ENCODE measurements at places on chromosomes 16 and 17.

DNA sequence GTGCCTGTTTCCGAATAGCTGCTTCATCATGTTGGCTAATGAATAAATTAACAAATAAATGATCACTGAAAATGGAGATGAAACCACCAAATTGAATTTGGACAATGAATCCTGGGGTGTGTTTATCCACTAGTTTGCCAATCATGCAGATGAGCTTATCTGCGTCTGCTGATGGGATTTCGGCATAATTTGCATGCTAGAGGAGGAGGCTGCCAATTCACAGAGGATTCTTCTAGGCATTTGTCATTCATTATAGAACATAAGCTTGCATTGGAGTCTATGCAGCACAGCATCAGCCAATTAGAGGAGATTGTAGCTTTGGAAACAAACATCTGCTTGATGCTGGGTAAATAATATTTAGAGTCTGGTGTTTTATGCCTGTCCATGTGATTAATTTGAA, 123.1 kb downstream of the NPIPB5 start:
- DNase-seq: no peak

- no peak for DNase-seq
Measured at GRCh38 chr16:78240459-78241222, 141.2 kb downstream of the WWOX start.

GRCh38 chr16:582614-583331, 7.1 kb upstream of the RAB40C start:
- no peak for DNase-seq

- no peak for DNase-seq
Measured at GRCh38 chr17:18144855-18145254, 36.3 kb downstream of the MYO15A start.

- DNase-seq: peak; percentile 90
Measured at GRCh38 chr17:47889734-47890529, 6.1 kb upstream of the SP2 start.

DNA sequence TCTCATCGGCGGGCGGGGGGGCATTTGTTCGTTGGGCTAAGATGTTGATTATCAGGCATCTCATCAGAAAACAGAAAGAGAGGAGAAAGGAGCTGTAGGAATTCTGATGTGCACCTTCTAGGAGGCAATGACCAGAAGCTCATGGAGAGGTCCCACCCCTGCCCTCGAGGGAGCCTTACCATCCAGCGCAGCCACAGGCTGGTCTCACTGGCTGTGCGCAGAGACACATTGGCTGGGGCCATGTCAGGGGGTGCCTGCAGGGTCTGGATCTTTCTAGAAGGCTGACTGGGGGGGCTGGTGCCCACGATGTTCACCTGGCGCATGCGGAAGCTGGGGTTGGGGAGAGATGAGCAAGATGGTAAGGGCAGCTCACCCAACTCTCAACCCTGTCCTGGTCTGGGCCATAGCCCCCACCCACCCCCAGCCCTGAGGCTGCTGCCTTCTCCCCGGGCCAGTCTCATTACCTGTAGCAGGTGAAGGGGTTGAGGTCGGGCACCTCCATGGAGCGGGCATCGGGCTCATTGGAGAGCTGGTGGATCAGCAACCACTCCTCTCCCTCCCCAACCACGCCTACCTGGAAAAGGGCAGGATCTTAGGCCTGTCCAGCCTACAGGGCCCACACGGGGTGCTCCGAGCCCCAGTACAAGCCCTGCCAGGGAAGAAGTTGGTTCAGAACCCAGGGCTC, 86.2 kb upstream of the CDC42EP4 start:
- no peak for DNase-seq

DNA sequence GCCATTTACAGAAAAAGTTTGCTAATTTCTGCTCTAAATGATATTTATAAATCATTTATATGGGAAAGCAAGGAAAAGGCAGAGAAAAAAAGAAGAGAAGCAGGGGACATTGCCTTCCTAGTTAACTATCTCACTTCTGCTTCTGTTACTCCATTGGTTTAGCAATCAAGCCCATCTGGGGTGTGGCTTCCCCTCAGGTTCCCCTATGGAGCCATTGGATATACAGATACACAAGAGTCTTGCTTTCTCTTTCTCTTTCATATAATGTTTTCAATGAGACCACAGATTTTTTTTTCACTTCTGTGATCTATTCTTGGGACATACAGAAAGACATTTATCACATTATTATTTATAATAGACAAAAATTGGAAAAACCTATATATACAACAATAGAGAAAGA, 105.6 kb upstream of the TOM1L1 start:
- no peak for DNase-seq

DNA sequence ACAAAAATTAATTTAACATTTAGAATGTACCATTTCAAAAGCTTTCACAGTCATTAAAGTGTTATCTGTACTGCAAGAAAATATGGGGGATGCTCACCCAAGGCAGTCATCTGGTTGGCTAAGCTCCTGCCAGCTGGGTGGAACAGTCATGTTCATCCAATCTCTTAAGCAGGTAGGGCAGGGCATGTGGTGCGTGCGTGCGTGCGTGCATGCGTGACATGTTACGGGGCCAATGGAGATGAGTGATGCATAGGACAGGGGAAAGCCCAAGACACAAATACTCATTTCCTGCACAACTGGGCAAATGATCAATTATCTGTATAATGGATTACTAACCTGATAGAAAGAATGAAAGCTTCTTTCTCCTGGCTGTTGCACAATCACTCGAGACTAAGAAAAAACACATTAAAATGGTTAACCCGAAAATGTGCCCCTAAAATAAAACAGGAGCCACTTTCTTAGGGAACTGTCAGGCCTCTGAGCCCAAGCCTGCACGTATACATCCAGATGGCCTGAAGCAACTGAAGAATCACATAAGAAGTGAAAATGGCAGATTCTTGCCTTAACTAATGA, 104.4 kb downstream of the MYO1D start:
- no peak for DNase-seq

- DNase-seq: no peak
Measured at GRCh38 chr17:58391302-58391984, 25.9 kb downstream of the RNF43 start.

GRCh38 chr17:45248132-45248957, 13.5 kb downstream of the SPATA32 start:
- DNase-seq: peak; percentile 65

DNA sequence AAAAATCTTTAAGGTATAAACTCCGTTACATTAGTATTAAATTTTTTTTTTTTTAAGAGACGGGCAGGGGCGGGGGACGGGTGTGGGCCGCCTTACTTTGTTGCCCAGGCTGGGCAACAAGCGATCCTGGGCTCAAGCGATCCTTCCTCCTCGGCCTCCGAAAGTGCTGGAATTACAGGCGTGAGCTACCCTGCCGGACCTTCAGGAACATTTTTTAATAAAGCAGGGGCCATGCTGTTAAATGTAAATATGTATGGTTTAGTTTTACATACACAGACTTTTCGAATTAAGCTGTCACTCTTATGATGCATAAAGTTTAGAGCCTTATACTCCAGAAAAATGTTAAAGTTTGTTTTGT, 2.4 kb downstream of the PPM1D start:
- DNase-seq: no peak

GRCh38 chr17:78278139-78278741, 46.8 kb downstream of the TMEM235 start:
- no peak for DNase-seq

DNA sequence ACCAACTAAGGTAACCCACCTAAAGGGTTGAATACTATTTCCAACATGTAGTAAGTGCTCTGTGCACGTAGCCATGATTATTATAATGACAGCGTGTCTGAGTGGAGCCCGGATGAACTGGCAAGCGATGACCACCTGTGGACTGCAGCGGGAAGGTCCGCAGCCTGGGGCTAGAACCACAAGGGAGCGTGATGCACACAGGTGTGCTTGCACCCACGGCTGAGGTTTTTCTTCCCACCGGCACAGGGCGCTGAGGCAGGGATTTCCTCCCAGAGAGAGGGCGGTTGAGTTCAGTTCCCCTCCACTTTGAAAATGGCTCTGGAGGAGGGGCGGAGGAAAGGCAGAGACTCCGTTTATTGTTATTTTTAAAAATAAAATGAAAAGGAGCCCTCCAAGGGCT, 221.7 kb upstream of the HSBP1 start:
- no peak for DNase-seq

DNA sequence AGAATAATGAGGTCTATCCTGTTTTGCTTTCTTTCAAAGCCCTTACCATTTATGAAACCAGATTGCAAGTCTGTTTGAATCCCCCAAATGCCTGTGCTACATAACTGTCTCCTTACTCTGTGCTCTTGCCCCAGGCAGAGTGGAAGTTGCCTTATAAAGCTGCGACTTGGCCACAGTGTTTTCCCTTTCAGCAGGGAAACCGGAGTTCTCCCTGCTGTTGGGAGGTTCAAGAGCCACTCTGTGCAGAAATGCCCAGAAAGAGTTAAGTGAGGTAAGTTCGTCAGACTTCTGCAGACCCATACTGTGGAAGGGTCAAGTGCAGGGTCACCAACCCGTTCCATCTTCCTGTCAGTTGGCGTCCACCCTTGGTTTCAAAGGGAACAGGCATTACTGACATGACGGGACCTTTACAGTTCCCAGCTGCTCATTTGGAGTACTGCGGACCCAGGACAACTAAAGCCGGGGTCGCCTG, 508.9 kb downstream of the WWOX start:
- no peak for DNase-seq

DNA sequence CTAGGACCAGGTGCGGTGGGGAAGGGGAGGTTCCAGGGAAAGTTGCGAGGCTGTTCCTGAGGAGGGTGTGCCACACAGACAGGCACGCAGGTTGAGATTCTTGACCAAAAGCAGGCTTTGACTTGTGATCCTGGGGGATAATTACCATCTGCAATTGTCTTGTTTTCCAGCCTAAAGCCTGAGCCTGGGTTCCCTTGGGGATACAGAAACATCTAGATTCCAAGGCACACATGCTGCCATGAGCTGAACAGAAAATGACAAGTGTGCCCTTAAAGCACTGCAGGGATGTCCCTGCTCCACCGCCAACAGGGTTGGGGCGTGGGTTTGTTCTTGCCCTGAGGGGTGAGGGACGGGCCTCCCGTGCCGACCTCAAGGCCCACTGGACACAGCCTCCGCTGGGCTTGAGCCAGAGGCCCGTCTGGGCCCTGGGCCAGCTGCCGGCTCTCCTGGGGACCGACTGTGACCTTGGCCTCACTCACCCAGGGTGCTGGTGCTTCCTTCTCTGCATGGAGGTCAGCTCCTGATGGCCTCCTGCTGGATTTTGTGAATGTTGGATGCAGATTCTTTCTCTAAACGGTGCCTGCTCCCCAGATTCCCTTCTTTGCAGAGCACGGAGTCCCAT, 14.0 kb downstream of the CA5A start:
- DNase-seq: no peak

GRCh38 chr17:64120159-64120810, 9.7 kb downstream of the ERN1 start:
- DNase-seq: no peak

DNA sequence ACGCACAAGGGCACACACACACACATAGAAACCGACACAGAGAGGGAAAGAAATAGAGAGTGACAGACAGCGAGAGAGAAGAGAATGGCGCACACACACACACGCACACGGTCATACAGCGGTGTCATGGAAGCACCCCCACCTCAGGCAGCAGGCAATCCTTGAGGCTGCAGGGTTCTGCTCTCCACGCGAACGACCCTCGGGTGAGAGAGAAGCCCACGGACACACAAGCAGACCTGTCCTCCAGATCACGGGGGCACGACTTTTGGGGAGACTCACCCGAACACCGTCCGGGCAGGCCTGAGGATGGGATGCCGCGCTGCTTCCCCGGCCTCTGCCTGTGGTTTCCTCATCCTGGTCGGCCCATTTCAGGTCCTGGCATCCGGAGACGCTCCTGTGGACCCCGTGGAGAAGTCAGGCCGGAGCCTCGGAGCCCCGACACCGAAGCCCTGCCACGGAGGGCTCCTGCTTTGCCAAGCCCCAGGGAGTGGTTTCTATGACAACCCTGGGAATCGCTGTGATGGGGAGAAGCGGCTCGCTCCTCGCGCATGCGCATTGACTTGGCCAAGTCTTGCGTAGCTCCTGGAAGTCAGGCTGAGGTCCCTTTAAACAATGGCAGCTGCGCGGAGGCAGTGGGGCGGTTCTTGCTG, 118.2 kb upstream of the KCNJ18 start:
- peak; percentile 4 for DNase-seq

DNA sequence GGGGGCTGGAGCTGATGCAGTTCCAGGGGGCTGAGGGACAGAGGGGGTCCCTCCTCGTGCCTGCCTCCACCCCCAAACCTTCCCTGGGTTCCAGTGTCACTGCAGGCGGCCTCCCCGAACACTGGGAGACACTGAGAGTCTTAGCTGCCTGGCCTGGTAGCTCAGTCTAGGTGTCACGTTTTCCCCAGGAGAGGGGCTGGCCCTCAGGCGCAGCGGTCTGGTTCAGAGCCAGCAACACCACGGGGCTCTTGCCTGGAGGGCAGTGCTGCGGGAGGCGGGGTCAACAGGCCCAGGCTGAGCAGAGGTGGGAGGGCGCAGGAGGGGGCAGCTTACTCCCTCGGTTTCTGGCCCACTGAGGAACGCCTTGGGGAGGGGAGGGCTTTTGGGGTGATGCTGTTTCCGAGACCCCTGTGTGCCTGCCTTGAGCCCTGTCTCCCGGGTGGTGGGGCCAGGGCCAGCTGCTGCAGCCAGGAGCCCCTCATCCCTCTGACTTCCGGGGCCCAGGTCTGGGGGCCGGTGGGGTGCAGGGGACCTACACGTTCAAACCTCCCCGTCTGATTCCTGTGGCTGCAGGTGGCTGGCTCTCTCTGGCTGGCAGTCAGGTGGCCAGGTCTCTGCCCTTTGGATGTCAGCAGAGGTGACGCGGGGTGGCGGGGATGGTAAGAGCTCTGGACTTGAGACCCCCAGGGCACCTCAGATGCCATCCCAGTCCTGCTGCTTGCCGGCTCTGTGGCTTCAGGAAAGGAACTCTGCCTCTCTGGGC, 89.3 kb upstream of the GSE1 start:
- DNase-seq: no peak

GRCh38 chr16:65896448-65897153, 469.9 kb upstream of the CDH5 start:
- DNase-seq: no peak

DNA sequence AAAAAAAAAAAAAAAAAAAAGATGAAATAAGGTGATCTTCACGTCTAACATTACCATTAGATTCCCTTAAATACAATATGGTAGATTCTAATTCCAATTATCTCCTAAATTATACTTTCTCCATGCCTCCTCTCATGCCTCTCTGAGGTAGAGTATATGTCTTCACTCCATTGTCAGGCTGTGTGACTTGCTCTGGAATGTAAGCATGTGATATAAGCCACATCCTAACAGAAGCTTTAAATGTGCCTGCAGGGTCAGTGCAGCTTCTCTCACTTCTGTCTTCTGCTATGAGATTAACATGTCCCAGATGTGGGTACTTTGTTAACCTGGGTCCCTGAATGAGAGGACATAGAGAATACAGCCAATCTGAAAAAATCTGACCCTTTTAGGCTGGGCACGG, 32.6 kb downstream of the MED13 start:
- DNase-seq: no peak

DNA sequence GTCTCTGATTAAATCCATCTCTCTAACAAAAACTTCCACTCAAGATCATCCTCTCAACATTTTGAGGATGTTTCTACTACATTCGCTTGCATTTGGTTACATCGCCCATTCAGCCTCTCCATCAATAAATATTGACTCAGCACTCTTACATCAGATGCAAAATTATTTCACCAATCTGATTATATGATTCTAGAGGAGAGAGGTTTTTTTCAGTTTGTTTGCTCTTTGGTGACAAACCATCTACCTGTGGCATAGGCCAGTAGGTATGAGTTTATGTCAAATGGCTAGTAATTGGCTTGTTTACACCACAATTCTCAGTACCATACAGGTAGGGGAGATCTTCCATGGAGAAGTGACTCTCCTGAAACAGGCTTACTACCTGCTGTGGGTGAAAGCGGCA, 52.3 kb downstream of the TOX3 start:
- no peak for DNase-seq

Measured in stimulated activated CD8-positive, alpha-beta memory T cell treated with anti-CD3 and anti-CD28 coated beads, Interleukin-12 subunit alpha, Interleukin-12 subunit beta, amount 100 ng/mL, for 1 hour (primary cell).